ENCODE measurements at places on chromosomes 7 and 10.

DNA sequence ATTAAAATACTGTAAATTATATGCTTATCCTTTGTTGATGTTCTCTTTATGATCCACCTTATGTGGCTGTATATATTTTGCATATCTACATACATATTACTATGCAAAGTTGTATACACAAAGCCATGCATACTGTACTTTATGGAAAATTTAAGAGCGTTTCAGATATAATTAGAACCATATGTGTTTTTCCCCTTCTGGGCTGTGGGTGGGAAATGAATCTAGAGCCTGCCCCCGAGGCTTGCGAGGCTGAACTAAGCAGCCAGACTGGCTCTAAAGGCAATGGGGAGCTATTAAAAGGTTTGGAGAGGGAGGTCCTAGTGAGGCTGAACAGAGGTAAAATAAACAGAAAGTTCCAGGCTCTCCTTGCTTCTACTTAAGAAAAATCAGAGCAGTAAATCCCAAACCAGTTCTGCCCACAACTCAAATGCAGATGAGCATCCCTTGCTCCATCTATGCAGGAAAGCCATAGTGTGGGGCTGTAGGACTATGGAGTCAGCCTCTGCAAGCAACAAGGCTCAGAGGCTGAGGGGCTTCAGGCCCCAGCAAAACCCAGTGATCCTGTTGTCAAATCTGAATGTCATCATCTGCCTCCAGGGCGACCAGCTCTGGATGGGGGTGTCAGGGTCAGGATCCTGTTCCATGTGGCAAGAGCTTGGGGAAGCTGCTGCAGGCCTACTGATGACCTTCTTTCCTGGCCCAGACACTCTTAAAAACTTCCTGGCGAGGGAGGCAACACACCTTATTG is 14.1 kb upstream of the DDIT4 start:
- DNase-seq: no peak

- DNase-seq: no peak
Measured at GRCh38 chr7:69822386-69822785, 224.1 kb downstream of the AUTS2 start.

- DNase-seq: no peak
Measured at GRCh38 chr7:91373111-91373800, 109.0 kb downstream of the FZD1 start.

- DNase-seq: no peak
Measured at GRCh38 chr10:68188835-68189234, 43.1 kb downstream of the ATOH7 start.

DNA sequence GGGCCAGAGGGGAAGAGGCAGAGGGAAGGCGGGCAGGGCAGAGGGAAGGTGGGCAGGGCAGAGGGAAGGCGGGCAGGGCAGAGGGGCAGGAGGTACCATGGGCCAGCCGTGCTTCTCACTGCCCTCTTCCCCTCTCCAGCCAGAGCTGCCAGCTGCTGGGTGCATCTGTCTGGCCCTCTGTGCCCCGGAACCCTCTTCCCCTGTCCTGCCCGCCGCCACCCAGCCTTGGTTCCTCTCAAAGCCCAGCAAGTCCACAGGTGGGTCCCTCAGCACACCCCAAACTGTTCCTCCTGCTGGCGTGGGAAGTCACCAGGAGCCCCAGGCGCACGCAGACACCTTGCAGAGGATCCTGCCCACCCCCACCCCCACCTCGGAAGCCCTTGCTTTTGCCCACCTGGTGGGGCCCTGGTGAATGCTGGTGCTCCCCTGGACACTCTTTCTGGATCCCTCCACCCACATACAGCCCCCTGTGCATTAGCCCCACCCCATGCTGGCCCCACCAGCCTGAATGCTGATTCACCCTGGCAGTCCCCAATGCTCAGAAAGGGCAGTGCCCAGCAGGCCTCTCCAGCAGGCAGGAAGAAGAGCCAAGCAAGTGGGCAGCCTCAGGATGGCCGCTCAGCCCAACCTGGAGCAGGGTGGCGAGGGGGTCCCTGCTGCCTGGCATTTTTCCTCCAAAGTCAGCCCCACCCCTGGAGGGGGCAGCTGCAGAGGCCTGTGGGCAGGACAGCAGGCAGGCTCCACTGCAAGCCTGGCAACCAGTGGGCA is 1.9 kb upstream of the PWWP2B start:
- no peak for DNase-seq

DNA sequence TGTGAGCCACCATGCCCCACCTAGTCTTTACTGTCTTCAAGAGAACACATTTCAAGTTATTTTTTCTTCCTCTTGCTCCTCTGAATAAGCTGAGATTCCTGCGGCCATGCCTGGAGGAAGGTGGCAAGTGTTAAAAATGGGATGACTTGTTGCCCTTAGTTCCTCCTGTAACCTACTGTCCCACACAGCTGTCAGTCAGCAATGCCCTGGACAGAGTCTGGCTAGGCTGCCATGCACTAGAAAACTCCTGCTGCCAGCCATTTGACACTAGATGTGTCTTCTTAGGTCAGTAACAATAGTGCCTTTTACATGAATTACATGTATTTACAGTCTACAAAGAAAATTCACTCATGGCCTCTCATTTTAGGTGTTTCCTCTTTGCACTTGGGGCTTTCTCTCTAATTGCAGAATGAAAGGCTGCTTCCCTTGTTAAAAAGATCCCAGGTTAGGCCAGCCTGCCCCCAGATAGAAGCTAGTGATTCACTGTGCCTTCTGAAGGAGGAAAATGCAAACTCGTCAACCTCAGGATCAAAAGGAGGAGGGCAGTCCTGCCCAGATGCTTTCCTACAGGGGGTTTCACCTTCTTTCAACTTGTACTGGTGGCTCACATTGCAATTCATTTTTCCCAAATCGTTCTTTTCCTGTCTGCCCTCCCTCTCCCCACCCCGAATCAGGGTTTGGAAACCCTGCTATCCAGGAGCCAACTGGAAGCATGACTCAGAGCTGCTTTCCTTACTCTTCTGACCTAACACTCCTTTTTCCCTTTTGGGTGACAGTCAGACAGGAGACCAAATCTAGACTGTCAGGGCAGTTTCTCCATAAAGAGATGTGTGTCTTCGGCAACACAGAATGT is 136.6 kb downstream of the SPAG6 start:
- DNase-seq: no peak

GRCh38 chr10:77820349-77820748 is 106.2 kb downstream of the DLG5 start:
- DNase-seq: no peak

DNA sequence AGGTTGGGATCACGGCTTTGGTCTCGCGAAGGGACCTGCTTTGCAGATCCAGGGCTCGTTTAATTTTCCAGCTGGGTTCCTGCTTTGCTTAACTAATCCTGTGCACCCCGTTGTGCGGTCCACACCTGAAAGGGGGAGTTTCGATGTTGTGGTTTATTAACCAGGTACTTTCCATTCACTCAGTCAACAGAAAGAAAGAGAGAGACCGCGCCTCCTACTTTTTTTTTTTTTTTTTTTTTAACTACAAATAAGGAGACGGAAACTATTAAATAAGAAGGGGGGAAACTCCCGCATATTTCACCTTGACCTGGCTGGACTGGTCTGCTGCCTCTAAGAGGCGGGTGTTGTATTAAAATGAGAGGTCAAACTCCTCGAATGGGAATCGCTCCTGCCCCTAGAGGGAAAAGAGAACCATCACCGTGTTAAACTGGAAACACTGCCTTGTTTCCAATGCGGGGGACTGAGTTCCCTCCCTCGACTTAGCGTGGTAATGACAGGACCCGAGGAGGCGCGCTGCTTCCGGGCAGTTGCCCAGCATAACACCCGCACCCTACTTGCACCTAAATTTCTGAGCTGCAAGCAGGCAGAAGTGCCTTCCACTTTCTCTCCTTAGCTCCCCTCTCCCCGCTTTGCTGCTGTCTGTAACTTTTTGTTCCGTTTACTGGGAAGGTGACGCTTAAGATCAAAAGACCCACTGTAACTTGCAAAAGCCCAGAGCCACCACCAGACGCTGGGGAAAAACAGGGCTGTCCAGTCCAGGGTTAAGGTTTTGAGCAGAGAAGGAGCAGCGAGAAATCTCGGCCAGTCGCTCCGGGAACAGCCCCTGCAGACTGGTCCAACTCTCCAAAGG is 1.1 kb upstream of the ITGB8 start:
- DNase-seq: no peak
